ENCODE measurements at places on chromosomes 4 and X. TPM values are rescaled to one million over a fixed set of nuclear protein-coding genes. Genes with fewer than 3 reads are reported as not detected.

RAI2 gene
- 18.7 TPM for polyA plus RNA-seq

TMEM187 gene
- polyA plus RNA-seq = 3.4 TPM

NPNT gene
- polyA plus RNA-seq = 32.6 TPM

SMARCA1 gene
- polyA plus RNA-seq = 6.3 TPM

WDR44 gene
- polyA plus RNA-seq = 4.2 TPM

PRR32 gene
- polyA plus RNA-seq = 0.28 TPM

FOXP3 gene
- polyA plus RNA-seq = 0.04 TPM

SHROOM2 gene
- 0.35 TPM for polyA plus RNA-seq

SPANXN4 gene
- not detected for polyA plus RNA-seq

NXF2B gene
- not detected for polyA plus RNA-seq

GLRA2 gene
- polyA plus RNA-seq = not detected

RAB33A gene
- polyA plus RNA-seq = 3.6 TPM

PDGFC gene
- polyA plus RNA-seq = 2.6 TPM

MTTP gene
- 1.3 TPM for polyA plus RNA-seq

DNA sequence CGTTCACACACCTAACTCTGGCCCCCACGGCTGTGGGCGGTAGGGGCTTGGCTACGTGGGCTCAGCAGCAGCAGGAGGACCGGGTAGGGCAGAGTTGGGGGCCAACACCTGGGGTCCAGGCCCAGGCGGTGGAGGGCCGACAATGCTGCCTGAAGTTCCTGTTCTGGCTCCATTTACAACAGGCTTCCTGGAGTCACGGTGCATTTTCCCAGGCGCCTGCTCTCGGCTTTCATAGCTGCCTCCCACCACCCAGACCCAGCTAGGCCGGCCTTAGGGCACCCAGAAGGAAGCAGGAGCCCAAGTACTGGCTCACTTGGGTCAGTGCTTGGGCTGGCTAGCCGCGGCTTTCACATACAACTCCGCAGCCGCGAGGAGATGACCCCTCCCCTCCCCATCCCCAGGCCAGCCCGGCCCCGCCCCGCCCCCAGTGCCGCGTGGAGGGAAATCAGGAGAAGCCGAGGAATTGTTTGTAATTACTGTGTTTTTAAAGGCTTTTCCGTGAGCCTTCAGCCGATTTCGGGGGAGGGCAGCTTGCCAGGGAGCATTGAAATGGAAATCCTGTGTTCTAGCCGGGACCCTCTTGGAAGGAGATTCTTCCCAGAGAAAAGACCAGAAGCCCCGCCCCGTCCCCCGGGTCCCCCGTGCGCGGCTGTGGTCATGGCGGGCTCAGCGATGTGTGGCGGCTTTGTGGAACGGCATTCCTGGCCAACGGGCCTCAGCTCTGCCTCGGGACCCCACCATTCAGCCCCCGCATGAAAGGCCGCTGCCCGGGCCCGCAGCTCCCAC is 28.5 kb downstream of the PJA1 start:
- peak overlapping the region; percentile 35 for H3K27ac ChIP-seq
- peak; percentile 48 for DNase-seq
- H3K4me3 ChIP-seq = peak overlapping the region; percentile 7

DNA sequence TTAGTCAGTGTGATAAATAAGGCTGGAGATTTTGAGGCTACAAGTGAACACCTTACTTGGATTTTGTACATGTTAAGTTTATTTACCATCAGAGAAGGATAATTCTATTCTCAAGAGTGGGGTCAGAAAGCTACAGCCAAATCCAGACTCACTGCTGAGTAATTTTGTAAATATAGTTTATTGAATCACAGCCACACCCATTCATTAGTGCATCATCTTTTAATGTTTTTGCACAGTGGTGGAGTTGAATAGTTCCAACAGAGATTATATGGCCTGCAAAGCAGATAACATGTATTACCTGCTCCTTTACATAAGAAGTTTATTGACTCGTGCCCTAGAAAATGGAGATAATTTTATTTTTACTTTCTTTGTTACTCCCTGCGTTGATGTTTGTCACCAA is 60.4 kb downstream of the PCDH18 start:
- H3K4me1 ChIP-seq = no peaks in the 10 kb centered on the region
- H3K36me3 ChIP-seq = no peaks in the 10 kb centered on the region
- no peak overlapping the region for H3K4me3 ChIP-seq
- H3K27me3 ChIP-seq = no peaks in the 10 kb centered on the region

DNA sequence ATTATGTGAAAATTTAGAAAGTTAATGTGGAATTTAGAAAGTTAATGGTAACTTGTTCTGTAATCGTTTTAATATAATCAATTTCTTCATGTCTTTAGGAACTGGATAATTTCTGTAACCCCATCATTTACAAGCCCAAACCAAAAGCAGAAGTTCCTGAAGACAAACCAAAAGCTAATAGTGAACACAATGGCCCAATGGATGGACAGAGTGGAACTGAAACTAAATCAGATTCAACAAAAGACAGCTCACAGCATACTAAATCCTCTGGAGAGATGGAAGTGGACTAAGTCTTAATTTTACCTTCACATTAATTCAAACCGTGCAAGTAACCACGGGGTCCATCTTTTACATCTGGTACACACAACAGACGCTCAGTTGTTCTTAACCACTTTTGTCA is 48.1 kb upstream of the PLK4 start:
- no peak overlapping the region for H3K4me3 ChIP-seq
- no peak for DNase-seq
- H3K27me3 ChIP-seq = no peaks in the 10 kb centered on the region
- H3K27ac ChIP-seq = no peak overlapping the region

GRCh38 chr4:151922306-151922705 is 161.5 kb upstream of the GATB start:
- H3K27ac ChIP-seq = no peak overlapping the region
- H3K36me3 ChIP-seq = no peaks in the 10 kb centered on the region

- H3K4me1 ChIP-seq = peaks cover 3% of the 10 kb centered on the region
- H3K27me3 ChIP-seq = no peaks in the 10 kb centered on the region
- DNase-seq = no peak
- peak overlapping the region; percentile 5 for H3K4me3 ChIP-seq
- H3K27ac ChIP-seq = no peak overlapping the region
Measured at GRCh38 chrX:1661048-1661921, 46.4 kb downstream of the ASMT start.

DNA sequence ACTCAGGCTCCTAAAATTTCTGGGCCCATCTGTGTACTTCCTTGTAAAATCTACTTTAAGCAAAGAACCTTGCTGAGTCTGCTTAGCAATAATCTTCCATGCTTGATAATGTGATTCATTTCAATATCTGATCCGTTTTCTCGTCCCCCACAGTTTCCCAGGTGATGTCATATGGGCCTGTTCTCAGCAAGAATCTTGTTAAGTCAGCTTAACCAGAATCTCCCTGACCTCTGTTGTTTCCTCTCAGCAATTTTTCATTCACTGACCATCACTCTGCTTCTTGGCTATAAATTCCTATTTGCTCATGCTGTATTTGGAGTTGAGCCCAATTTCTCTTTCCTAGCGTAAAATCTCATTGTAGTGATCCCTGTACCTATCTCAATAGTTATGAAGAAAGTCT is 13.9 kb downstream of the CSN2 start:
- no peak for DNase-seq
- H3K4me1 ChIP-seq = no peaks in the 10 kb centered on the region
- H3K27ac ChIP-seq = no peak overlapping the region

GRCh38 chrX:41350150-41350975 is 16.4 kb downstream of the DDX3X start:
- H3K27ac ChIP-seq = no peak overlapping the region
- H3K36me3 ChIP-seq = peaks cover 21% of the 10 kb centered on the region
- no peaks in the 10 kb centered on the region for H3K4me1 ChIP-seq
- H3K4me3 ChIP-seq = no peak overlapping the region

GRCh38 chr4:24801136-24801855 is 5.9 kb downstream of the SOD3 start:
- peaks cover 21% of the 10 kb centered on the region for H3K27me3 ChIP-seq
- H3K4me1 ChIP-seq = peaks cover 23% of the 10 kb centered on the region
- DNase-seq = peak; percentile 32
- H3K36me3 ChIP-seq = no peaks in the 10 kb centered on the region
- no peak overlapping the region for H3K4me3 ChIP-seq

DNA sequence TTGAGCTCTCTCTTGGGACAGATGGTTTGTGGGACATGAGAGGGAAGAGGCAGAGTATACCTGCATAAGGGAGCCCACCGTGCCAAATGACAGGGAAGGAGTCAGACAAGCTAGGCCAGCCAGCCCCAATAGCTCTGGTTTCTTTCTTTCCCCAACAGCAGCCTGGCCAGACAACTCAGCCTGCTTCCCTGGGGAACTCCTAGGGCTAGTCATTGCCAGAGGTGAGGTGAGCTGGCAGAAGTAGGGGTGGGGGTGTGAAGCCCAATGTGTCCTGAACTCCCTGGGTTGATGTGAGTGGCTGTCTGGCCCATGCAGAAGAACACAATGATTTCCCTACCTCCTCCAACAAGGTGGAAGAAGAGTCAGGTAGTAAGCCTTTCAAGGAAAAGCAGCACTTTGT is 135.5 kb downstream of the AMMECR1 start:
- H3K4me3 ChIP-seq = no peak overlapping the region
- H3K36me3 ChIP-seq = no peaks in the 10 kb centered on the region

DNA sequence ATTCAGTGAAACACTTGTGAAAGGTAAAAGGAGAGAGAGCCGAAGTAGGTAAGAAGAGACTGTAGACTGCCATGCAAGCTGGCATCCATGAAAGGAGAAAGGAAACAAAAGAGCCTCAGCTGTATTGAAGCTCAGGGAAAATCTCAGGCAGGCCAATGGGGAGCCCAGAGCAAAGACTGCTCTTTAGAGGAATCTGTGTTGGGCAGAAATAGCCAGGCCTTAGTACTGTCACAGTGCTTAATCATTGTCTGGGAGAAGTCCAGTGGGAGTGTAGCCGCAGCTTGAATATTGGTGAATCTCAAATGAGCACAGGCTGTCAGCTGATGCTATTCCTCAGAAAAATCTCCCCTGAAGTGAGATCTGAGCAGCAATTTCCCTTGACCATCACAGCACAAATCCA is 27.6 kb downstream of the CYLC1 start:
- no peaks in the 10 kb centered on the region for H3K27me3 ChIP-seq
- H3K4me3 ChIP-seq = no peak overlapping the region
- H3K27ac ChIP-seq = no peak overlapping the region
- no peak for DNase-seq
- H3K4me1 ChIP-seq = no peaks in the 10 kb centered on the region
- H3K36me3 ChIP-seq = no peaks in the 10 kb centered on the region

DNA sequence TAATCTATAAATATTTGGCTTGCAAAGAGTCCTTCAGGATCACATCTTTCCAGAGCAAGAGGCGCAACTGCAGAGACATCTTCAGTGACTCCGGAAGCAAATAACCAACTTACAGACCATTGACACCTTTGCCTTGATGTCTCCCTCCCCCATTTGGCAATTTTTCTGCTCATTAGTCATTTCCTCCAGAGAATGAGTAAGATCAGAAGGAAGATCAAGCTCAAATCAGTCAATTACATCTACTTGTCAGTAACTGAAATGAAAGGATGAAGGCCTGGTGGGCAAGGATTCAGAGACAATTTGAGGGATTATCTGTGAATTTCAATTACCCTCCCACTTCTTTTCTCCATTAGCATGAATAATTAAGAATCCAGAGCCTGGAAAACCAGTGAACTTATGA is 665.6 kb upstream of the CPEB2 start:
- DNase-seq = no peak
- no peaks in the 10 kb centered on the region for H3K4me1 ChIP-seq
- H3K4me3 ChIP-seq = no peak overlapping the region
- H3K27ac ChIP-seq = no peak overlapping the region
- no peaks in the 10 kb centered on the region for H3K27me3 ChIP-seq

DNA sequence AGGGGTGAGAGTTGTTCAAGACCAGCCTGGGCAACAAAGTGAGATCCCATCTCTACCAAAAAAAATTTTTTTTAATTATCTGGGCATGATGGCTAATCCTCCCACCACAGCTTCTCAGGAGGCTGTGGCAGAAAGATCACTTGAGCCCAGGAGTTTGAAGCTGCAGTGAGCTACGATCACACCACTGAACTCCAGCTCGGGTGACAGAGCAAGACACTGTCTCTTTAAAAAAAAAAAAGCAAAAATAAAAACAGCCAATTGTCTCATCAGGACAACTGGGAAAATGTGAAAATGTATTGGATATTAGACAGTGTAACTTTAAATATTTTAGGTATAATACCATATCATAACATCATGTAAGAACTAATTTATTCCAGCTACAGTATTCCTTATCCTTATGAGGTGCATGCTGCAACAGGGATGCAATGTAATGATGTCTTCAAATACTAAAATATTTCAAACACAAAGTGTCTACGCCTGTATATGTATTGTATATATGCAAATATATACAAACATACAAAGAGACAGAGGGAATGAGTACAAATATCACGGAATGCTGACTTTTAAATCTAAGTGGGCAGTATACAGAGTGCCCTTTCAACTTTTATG is 17.2 kb downstream of the FAM13A start:
- H3K27me3 ChIP-seq = no peaks in the 10 kb centered on the region
- no peak overlapping the region for H3K27ac ChIP-seq
- no peaks in the 10 kb centered on the region for H3K4me1 ChIP-seq
- no peaks in the 10 kb centered on the region for H3K36me3 ChIP-seq

DNA sequence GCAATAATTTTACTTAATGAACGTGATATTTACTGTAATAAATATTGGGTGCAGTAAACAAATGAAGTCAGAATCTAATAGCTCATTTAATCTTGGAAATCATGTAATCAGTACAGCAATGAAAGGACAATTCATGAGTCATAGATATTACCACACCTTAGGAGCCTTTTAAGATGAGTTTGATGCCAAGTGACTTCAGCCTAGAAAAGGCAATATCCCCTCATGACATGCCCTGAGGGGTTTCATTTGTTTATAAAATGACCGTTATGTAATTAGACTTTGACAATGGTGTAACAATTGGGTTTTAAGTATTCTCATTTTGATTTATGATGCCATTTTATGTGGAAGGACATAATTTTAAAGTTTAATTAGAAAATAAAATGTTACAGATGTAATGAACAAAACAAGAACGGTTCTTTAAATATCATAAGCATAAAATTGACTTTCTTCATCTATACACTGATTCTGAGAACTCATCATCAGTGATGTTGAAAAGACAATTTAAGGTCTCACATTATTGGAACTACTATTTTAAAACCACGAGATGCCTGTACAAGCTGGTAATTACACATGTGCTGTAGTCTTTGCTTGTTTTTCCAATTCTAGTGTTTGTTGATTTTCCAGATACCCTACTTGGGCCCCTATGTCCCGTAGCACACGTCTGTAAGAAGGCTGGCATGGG is 5.0 kb downstream of the FGF2 start:
- no peak overlapping the region for H3K27ac ChIP-seq
- H3K36me3 ChIP-seq = no peaks in the 10 kb centered on the region
- no peak for DNase-seq
- H3K4me3 ChIP-seq = no peak overlapping the region
- no peaks in the 10 kb centered on the region for H3K4me1 ChIP-seq

DNA sequence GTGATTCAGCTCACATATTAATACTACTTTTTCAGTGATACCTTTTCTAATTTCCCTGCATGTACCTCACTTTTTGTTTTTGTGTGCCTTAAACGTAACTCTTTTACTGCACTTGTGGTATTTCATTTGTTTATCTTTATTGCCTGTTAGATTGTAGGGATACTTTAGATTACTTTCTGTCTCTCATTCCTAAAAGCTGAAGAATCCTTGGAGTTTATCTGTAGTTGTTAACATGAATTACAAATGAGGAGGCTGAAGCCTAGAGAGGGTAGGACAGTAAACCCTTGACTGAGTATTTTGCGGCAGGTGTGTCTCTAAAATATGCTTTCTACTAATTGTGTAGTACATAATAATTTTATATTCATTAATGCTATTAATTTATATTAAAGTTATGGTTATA is 34.9 kb downstream of the BMP2K start:
- peaks cover 34% of the 10 kb centered on the region for H3K4me1 ChIP-seq
- DNase-seq = no peak
- H3K36me3 ChIP-seq = no peaks in the 10 kb centered on the region
- H3K27ac ChIP-seq = no peak overlapping the region
- no peaks in the 10 kb centered on the region for H3K27me3 ChIP-seq

GRCh38 chrX:143017272-143017671 is 8.5 kb upstream of the SPANXN4 start:
- H3K36me3 ChIP-seq = no peaks in the 10 kb centered on the region
- H3K27ac ChIP-seq = no peak overlapping the region
- no peaks in the 10 kb centered on the region for H3K4me1 ChIP-seq
- no peak for DNase-seq
